ENCODE measurements at places on chromosomes 11 and 22. TPM values are rescaled to one million over a fixed set of nuclear protein-coding genes. Genes with fewer than 3 reads are reported as not detected.

Gene OR51V1
- total RNA-seq = not detected

Gene BTBD18
- total RNA-seq = not detected

Gene PTPRCAP
- total RNA-seq = 0.84 TPM

Gene MFRP
- total RNA-seq = not detected

Gene P2RY6
- total RNA-seq = 0.53 TPM

Gene GLYATL1
- total RNA-seq = 0.58 TPM

Gene MUC2
- not detected for total RNA-seq

Gene GAB4
- total RNA-seq = not detected

Gene ART1
- 5.7 TPM for total RNA-seq

Gene OR2AT4
- not detected for total RNA-seq

Gene IL18
- total RNA-seq = 0.31 TPM

Gene APOBEC3B
- total RNA-seq = 1.7 TPM

Gene TRIM6
- total RNA-seq = 1.5 TPM

Gene EHF
- total RNA-seq = not detected

Gene SNX32
- total RNA-seq = 0.98 TPM

Gene KRTAP5-6
- not detected for total RNA-seq

Gene HEPHL1
- not detected for total RNA-seq

Gene TH
- 0.58 TPM for total RNA-seq

Gene GLB1L3
- total RNA-seq = not detected

Gene TMEM86A
- 2.6 TPM for total RNA-seq

Gene KIF18A
- 5.3 TPM for total RNA-seq

Gene MUC5AC
- total RNA-seq = not detected

Gene CBL
- total RNA-seq = 6.0 TPM

Gene OR52I2
- not detected for total RNA-seq

Gene MS4A15
- total RNA-seq = not detected

Gene ADAMTS8
- total RNA-seq = 5.3 TPM

Gene SYT12
- total RNA-seq = not detected

Gene CEP126
- 3.5 TPM for total RNA-seq

Gene SLC6A5
- total RNA-seq = not detected

Gene SOX10
- 2.2 TPM for total RNA-seq

Gene OR4A16
- total RNA-seq = not detected

Gene APLNR
- total RNA-seq = 43.2 TPM

Gene REXO2
- total RNA-seq = 52.4 TPM

Gene DAGLA
- 2.0 TPM for total RNA-seq

Gene SIK2
- total RNA-seq = 14.9 TPM

Gene LRRN4CL
- total RNA-seq = 31.6 TPM

Gene SCUBE2
- total RNA-seq = 34.8 TPM

Gene INPP5J
- total RNA-seq = 0.35 TPM

Gene FIBIN
- total RNA-seq = 48.0 TPM

Gene OR10A2
- total RNA-seq = not detected

Gene CD248
- total RNA-seq = 24.5 TPM

Gene CCDC83
- total RNA-seq = not detected

Gene CHRM1
- 0.04 TPM for total RNA-seq

Gene AQP11
- total RNA-seq = 0.75 TPM

Gene SCARF2
- total RNA-seq = 8.9 TPM

Gene TMA7B
- 0.04 TPM for total RNA-seq
